ENCODE measurements at places on chromosomes 5 and 9.

GRCh38 chr5:113776168-113776567, 262.7 kb downstream of the YTHDC2 start:
- no peak for DNase-seq

GRCh38 chr5:65742565-65743231, 20.7 kb downstream of the NLN start:
- DNase-seq, result peak; percentile 12

DNA sequence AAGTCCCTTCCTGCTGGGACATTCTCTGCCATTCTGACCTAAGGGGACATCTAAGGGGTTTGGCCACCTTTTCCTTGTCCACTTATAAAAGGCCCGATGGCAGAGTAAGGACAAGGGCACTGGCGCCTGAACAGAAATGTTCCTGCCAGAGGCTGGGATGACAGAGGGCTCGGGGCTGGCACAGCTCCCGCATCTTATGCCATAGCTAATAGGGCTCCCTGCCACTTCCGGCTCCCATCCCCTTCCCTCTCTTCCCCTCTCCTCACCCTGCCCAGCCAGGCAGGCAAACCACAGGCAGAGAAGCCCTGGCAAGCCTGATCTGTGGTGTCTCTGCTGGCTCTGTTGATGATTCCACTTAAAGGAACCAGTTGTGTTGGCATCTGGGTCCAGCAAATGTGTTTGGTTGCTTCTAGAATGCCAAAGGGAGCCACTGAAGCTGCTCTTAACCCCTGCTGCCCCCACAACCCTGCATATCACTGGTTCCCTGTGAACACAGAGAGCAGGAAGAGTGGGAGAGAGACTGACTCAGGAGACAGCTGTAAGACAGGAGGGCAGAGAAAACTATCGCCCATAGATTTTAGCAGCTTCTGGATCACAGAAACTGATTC, 18.4 kb upstream of the ADRA1B start:
- DNase-seq, result no peak

- DNase-seq, result no peak
Measured at GRCh38 chr5:126499853-126500342, 76.7 kb downstream of the GRAMD2B start.

DNA sequence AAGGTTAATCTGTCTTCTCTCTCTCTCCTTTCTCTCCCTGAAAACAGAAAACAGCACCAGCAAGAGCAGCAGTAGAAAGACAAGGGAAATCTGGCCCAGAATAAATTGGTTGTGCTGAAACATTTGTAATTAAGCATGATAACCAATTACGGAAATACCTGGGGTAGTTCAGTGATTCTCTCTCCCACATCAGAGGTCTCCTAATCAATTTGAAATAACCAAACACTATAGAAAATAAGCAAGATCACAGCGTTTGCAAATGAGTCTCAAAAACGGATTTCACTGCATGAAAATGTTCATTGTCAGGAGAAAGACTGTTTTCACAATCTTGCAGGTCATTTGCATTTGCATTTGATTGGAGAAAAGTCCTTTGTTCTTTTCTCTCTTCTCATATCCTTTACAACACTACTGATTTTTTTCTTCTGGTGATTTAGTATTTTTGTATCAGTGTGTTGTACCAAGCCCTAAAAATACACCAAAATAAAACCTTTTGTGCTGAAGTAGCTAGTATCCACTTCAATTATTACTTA, 36.8 kb upstream of the CDH6 start:
- DNase-seq, result no peak

DNA sequence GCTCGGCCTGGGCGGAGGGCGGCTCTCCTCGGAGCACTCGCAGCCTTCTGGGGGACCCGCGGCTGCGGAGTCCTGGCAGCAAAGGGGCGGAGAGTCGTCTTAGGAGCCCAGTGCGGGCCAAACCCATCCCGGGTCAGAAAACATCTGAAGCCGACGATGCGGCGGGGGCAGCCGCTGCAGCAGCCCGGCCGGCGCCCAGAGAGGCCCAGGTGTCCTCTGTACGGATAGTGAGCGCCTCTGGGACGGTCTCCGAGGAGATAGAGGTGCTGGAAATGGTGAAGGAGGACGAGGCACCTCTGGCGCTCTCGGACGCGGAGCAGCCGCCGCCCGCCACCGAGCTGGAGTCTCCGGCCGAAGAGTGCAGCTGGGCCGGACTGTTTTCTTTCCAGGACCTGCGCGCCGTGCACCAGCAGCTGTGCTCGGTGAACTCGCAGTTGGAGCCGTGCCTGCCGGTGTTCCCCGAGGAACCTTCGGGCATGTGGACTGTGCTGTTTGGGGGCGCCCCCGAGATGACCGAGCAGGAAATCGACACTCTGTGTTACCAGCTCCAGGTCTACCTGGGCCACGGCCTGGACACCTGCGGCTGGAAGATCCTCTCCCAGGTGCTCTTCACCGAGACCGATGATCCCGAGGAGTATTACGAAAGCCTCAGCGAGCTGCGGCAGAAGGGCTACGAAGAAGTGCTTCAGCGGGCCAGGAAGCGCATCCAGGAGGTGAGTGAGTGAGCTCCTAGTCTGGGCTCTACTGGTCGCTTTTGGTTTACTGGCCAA, 1.2 kb downstream of the JMY start:
- DNase-seq, result peak; percentile 37
